ENCODE measurements at places on chromosomes 5 and 9.

- no peak for DNase-seq
Measured at GRCh38 chr5:97425511-97425910, 242.5 kb upstream of the RIOK2 start.

DNA sequence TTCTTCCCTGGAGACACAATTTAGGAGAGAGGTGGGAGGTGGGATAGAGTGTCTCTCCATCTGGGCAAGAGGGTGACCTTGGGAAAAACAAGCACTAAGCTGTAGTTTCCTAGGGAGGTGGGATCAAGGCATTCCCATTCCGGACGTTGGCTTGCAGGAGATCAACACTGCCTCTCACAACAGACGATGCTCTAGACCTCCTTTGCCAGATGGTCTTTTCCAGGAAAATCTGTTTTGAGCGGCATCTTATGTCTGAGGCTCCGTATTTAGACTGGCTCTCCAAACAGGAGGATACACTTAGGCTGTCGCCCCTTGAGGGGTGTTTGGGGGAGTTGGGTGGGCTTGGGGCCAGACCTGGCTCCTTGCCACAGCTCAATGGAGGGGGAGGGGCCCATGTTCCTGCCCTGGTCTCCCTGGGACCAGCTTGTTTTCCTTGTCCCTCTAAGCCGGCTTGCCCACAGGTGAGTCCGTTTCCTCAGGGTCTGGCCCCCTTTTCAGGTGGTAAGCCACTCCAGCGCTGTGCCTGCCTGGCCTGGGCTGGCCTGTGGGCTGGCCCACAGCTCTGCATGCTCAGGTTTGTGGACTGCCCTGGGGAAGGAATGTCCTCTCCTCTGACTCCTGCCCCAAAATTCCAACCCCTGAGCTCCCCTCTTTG lies 2.4 kb downstream of the PSD2 start:
- no peak for DNase-seq

GRCh38 chr5:1204693-1205242 lies 3.4 kb downstream of the SLC6A19 start:
- DNase-seq: no peak

GRCh38 chr5:91293131-91293530 lies 90.0 kb downstream of the ARRDC3 start:
- no peak for DNase-seq

DNA sequence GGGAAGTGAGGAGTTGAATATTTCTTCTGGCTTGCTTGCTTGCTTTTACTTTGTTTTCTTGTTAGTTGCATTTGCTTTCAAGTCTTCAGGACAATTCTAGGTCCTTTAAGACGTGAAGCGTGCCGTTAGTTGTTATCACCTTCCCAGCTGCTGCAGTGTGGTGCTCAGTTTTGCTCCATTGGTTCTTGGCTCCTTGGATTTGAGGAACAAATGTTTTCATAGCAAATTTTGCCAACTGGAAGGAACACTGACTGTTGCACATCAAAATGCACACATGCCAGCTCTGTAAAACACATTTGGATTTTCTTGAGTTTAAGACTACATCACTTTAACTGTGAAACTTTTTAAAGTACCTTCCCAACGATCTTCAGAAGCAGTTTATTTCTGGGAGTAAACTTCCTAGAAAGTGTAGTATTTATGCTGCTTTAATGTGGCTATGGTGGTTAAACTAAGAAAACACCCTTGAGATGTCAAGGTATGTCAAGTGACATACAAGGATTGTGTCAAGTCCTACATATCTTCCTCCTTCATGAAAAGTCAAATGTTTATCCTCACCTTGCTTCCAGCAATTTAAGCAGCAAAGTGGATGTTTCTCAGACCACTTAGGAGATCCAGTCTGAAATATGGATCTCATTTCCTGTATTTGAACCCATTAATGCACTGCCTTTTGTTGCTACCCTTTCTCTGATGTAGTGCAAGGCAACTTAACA lies 24.9 kb downstream of the MOCS2 start:
- no peak for DNase-seq

GRCh38 chr5:95697781-95698681 lies 15.2 kb upstream of the SPATA9 start:
- DNase-seq: no peak

DNA sequence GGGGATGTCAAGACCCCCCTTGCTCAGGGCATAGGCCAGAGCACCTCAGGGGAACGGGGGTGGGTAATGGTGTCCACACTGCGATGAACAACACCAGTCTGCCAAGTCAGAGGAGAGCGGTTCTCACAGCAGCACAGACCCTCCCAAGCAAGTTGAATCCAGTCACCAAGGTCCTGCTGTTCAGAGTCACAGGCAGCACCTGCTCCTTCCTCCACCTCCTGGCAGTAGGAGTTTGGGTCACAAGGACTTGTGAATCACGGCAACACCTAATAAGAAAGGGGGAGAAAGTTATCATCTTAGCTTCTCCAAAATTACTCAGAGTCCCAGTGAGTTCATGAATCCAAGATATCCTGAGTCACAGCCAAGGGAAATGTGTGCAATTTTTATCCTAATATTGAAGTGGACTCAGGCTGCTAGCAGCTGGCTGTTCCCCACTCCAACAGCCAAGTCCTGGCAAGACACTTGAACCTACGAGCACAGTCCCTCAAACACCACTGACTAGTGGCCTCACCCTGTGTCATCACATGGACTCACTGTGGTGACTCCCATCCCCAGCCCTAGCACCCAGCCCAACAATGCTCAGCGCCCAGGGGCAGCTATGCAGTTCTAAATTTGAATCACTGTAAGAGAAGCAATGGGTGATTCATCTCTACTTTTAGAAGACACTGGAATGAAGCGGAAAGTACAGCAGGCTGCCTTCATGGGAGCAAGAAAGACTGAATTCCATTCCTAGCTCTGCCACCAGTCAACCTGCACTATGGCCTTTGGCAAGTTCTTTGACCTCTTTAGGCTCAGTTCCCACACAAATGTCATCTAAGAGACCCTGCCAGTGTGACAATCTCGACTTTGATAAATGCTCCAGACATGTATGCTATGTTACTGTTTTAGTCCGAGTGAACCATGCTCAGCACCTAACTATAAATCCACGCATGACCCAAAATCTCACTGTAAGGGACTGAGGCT lies 113.7 kb downstream of the KLHL3 start:
- DNase-seq: no peak

- DNase-seq: no peak
Measured at GRCh38 chr5:99936911-99937310, 598.3 kb upstream of the FAM174A start.
